Liver (tissue), 10 donors: ENCODE measurements at places on chromosomes 6 and 20.

GRCh38 chr20:33716498-33716897 lies 3.6 kb downstream of the PXMP4 start:
- DNase-seq = no peak

DNA sequence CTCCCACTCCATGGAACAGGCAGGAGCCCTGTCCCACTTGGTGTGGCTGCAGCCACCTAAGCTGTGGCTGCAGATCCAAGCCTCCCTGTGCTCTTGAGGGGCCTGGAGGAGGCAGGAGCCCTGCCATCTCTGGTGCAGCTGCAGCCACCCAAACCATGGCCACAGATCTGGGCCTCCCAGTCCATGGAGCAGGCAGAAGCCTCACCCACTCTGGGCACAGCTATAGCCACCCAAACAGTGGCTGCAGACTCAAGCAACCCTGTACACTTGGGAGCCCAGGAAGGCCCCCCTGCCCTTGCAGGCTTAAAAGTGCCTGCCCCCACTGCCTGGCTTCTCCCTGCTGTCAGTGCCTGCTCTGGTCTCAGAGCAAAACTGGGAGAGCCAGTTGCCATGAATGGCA lies 320.3 kb downstream of the RFPL4B start:
- no peak for DNase-seq

DNA sequence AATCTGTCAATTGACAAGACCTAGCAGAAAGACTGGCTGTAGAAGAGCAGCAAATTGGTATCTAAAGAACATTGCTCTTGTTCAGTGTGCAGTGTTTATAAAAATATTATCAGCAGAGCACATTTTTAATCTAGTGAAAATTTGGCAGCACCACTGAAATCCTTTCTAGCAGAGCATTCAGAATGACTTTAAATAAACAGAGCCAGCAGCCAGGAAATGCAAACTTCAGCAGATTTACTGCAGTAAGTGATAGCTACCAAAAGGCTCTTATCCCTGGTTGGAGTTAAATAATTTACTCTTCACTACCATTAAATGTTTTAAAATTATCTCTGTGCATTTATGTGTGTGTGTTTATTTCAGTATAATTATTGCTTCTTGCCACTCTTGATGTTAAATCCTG lies 590.9 kb upstream of the CITED2 start:
- DNase-seq = no peak

DNA sequence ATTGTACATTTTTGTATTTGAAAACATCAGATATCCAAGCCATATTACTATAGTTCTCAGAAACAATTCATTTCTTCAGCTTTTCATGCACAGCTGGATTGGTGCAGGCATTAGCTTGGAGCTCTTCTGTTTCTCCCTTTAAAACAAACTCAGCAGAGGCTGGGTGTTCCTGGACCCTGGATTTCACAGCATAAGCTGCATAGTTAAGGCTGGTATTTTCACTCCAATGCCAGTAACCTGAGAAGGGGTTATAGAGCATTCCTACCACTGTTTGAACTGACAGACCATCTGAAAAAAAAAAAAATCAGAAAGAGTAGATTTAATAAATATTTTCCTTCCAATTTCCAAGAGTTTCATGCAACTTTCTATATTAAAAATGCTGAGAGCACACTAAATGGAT lies 20.1 kb upstream of the FAXC start:
- no peak for DNase-seq

DNA sequence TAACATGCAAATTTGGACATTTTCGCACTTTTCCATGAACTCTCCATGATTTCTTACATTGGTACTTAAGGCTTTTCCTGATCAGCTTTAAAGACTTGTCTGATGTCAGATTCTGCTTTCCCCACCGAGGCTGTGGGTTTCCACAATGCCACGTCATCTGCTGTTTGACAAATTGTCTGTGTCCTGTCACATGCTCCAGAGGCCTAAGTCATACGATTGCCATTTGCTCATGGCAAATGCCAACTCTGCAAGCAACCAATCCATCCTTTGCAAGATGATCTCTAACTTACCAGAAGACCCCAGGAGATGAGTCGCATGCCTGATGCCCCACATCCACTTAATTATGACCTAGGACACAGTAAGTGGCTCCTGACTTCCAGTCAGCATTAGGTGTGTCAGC lies 556.5 kb downstream of the BMP2 start:
- no peak for DNase-seq

- no peak for DNase-seq
Observed at GRCh38 chr6:53906842-53907241, 112.0 kb downstream of the LRRC1 start.

DNA sequence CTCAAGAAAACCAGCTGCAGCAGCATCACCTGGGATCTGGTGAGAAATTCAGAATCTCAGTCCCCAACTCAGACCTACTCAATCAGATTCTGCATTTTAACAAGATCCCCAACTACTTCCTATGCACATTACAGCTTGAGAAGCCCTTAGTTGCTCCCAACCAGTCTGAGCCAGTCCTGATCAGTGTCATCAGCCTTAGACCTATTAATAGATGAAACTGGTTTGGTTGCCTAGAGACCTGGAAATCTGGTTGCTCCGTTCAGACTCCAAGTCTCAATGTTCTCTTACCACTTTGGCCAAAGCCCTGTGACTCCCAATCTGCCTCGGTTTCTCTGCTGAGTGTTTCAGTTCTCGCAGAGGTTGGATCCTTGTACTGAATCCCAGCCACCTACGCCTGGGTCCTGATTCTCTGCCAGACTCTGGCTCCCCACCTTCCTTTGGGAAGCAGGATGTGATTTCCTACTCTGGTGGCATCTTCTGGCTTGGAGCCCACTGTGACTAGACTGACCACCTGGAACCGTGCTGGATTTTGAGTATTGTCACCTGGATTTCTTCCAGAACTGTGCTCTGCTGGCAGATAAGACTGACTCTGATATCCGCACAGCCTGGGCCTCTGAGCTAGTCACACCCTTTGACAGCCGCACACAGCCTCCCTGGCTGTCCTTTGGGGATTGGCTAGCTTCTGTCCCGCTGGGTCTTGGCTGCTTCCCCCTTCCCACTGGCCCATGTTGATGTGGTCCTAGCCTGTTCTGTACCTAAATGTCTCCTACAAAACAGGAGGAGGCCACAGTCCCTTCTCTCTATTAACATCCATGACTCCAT lies 20.3 kb upstream of the ATXN1 start:
- DNase-seq = no peak
